ENCODE measurements at places on chromosomes 7 and 10. TPM values are rescaled to one million over a fixed set of nuclear protein-coding genes. Genes with fewer than 3 reads are reported as not detected.

TMEM270 gene
- total RNA-seq = not detected

GRM3 gene
- not detected for total RNA-seq

CLEC5A gene
- not detected for total RNA-seq

DNA sequence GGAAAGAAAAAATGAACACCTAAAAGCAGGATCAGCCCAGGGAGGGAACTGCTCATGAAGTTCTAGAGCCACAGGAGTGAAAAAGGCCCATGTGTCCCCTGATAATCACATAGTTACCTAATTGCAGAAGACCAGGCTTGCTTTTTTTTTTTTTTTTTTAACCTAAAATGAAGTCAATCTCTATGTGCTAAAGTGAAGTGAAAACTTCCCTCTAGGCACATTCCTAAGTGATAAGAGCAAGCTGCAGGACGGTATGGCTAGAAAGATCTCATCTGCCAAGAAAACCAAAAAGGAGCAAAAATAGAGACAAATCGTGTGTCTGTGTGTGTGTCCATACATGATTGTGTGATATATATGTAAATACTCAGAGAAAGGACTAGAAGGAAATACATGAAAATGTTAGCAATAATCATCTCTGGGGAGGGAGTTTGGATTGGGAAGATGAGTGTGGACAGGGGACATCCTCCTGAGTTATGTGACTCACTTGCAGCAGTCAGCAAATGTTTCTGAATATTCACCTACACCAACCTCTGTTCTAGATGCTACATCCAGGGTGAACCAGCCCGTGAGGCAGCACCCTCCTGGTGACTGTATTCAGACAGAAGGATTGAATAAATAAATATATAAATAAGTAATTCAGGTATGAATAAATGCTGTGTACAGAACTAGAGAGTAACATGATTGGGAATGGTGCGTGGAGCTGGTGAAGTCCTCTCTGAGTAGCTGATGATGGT is 76.4 kb downstream of the C10orf90 start:
- DNase-seq = no peak

- DNase-seq = no peak
Observed at GRCh38 chr10:49176310-49177268, 11.6 kb downstream of the TMEM273 start.

DNA sequence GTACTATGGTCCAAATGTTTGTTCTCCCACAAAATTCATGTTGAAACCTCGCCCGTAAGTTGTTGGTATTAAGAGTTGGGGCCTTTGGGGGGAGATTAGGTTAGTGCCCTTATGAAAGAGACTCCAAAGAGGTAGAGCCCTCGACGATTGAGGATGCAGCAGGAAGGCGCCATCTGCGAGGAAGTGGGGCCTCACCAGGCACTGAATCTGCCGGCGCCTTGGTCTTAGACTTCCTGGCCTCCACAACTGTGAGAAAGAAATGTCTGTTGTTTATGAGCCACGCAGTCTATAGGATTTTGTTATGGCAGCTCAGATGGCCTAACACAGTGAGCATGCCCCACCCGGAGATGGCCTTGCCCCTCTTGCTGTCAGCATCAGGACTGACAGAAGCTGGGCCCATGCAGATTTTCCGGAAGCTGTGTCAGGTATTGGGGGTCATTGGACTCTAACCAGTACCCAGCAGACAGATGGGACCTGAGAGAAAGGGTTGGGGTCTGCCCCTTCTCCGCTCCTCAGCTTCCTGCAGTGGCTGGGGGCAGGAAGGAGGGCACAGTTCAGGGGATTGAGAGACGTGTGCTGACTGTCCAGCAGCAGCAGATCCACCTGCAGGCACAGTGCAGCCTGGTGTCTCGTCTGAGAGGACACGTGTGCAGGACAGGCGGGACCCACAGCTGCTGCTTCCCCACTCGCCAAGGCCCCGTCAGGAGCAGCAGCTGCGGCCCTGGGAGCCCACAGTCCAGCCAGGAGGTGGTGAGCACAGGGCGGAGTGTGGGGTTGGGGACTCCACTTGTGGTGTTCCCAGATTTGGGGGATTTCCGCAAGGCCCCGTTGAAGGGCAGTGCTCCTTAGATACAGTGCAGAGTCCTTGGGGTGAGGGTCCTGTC is 47.8 kb downstream of the MGMT start:
- DNase-seq = no peak

DNA sequence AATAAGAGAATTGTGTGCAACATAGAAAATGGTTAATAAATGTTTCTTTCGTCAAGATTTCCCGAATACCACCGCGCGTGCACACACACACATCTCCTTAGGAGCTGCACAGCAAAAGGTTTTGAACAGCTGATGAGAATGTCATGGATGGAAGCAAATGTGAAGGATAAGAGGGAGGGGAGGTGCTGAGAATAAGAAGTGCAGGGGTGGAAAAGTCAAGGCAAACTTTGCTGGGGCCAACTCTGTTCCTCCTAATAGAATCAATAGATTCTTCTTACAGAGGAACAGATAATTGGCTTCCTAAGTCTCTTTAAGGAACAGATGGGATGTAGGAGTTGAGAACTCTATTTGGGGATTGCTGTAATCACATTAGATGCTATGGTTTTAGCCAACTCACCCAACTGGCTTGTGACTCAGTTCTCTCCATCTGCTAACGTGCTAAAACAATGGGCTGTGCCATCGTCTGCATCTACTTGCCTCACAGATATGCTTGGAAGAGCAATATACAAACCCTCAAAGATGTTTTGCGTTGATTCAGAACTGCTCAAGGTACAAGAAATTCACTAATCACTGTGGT is 408.2 kb upstream of the CELF2 start:
- DNase-seq = no peak

- DNase-seq = no peak
Observed at GRCh38 chr7:142248-142941, 50.0 kb upstream of the FAM20C start.

DNA sequence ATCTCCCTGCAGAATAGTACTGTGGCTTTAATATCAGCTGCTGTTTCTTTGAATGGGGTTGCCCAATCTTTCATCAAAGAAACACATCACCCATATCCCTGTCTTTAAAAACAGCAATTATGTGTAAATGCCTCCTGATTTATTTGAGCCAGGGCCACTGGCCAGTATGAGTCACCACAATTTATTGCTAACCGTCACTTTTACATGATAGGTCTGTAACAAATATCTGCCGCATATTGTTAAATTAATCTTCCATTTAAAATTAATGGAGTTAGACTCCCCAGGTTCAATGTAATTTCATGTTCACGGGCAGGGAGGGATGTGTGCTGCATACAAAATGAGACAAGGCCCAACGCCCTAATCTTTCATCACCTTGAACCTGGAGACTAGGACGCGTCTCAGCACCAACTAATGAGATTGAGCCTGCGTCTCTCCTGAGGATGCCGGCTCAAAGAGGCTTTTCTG is 673.4 kb downstream of the AUTS2 start:
- DNase-seq = no peak

DNA sequence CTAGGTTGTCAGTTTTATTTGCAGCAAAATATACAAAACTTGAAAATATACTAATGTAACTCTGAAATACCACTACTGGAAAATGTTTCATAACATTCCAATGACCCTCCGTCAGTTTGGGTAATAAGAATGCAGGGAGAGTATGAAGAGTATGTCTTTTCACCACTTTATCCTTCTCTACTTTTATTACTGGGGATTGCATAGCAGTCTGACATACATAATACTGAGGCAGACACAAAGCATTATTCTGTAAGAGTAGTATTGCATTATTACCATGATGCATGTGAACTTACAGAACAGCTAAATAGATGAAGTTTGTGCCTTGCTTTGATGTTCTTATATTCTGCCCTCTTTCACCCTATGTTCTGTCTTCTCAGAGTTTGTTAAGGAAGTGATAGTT is 151.8 kb upstream of the TPK1 start:
- no peak for DNase-seq
